ENCODE measurements at places on chromosomes 3 and 15.

- DNase-seq, result peak; percentile 4
Measured at GRCh38 chr3:15206662-15207576, 873 bp downstream of the CAPN7 start.

- DNase-seq, result no peak
Measured at GRCh38 chr3:58563386-58564035, 13.7 kb downstream of the FAM107A start.

GRCh38 chr3:71709908-71710511, 15.2 kb downstream of the EIF4E3 start:
- DNase-seq, result no peak

- no peak for DNase-seq
Measured at GRCh38 chr3:194998948-194999347, 272.0 kb downstream of the XXYLT1 start.

- DNase-seq, result no peak
Measured at GRCh38 chr15:29921130-29921601, 98.9 kb upstream of the TJP1 start.

GRCh38 chr3:122719273-122719921, 38.8 kb downstream of the PARP14 start:
- no peak for DNase-seq

DNA sequence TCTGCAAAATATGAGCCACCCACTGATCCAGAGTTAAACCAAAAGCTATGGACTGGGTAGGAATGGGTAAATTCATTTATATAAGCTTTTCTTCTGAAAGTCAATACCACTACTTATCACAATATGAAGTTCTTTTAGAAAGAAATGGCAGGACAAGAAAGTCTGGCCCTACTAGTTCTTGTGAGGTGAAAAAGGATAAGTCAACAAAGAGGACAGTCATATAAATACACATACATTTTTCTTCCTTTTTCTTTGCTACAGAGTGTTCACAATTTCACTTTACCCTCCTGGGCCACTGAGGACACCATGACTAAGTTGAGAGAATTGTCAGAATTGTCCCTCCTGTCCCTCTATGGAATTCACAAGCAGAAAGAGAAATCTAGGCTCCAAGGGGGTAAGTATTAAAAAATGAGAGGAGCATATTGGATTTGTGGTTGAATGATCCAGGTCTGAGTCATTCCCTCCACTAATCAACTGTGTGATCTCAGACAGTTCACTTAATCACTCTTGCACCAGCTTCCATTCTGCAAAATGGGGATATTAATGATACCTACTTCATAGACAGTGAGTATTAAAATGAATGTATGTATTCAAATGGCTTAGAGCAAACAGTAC, 27.6 kb downstream of the ACP3 start:
- DNase-seq, result no peak

GRCh38 chr3:4411236-4411635, 55.8 kb downstream of the SUMF1 start:
- no peak for DNase-seq
